ENCODE measurements at places on chromosomes 4 and X.

DNA sequence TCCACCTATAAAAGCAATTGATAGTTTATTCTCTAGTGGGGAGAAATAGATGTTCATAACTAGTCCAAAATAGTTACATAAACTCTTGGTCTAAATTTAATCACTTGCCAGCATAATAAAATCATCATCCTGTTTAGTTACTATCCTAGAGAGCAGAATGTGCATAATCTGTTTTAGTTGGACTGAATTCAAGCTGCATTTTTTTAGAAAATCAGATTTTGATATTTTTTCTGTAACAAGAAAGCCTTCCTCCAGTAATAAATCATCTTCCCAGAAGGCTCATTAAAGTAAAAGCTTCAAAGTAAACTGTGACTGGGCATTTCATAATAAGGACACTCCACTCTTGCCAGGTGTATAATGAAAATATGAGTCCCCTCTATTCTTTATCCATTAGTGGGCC lies 453.1 kb downstream of the TRAM1L1 start:
- no peak for DNase-seq

DNA sequence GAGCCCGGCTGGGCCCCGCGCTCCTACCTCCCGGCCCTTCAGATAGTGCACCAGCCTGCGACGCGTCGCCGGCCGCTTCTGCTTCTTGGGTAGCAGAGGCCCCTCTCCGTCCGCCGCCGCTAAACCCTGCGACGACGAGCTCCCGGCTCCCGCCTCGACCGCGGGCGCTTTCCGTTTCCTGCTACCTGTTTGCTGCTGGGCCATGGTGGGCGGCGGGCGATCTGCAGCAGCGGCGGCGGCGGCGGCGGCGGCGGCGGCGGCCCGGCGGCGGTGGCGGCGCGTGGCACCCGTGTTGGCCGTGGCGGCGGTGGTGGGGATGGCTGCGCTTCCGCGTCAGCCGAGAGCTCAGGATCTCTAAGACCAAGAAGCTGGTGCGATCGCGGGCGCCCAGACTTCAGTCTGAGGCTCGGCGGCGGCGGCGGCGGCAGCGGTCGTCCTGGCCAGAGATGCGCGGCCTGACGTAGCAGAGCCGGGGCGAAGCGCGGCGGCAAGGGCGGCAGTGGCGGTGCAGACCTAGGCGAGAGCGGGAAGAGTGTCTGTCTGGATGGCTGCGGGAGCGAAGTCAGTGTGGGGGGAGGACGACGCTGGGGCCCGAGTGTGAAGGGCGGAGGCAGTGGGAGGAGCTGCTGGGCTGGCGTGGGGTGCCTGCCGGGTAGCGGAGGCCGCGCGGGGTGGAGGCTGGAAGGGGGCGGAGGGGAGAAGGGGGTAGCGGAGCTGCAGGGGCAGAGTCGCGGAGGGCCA lies at the start of gene DCAF12L2:
TSS of gene DCAF12L2 (minus strand) at position 569 of the 741 bp plus-strand sequence. CDS start at position 204, 365 bp downstream.
- peak; percentile 11 for DNase-seq

GRCh38 chr4:147727476-147728028 lies 4.3 kb upstream of the ARHGAP10 start:
- no peak for DNase-seq

DNA sequence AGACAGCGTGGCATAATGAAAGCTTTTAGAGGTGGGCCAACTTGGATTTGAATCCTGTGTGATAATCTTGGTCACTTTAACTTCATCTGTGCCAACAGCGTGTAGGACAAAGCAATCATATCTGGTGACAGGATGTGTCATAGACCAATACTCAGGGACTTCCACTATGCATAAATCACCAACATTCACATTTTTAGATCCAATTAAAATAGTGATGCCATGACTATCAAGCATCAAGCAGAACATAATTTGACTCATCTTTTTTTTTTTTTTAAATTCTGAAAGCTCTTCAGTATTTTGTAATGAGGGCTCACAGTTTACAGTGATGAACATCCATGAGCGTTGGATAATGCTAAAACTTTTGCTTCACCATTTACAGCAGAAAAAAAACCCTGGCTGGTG lies 27.3 kb upstream of the RAPGEF2 start:
- DNase-seq, result no peak

DNA sequence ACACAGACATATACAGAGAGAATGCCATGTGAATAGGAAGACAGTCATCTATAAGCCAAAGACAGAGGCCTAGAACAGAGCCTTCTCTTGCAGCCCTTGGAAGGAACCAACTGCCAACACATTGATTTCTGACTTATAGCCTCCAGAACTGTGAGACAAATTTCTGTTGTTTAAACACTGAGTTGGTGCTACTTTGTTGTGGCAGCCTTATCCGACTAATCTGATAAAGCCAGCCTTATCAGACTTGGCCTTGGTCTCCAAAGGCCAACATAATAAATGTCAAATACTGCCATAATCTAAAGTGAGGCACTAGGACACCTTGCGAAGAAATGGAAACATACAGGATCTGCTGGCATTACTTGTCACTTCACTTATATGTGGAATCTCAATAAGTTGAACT lies 24.3 kb upstream of the PRDX4 start:
- no peak for DNase-seq

DNA sequence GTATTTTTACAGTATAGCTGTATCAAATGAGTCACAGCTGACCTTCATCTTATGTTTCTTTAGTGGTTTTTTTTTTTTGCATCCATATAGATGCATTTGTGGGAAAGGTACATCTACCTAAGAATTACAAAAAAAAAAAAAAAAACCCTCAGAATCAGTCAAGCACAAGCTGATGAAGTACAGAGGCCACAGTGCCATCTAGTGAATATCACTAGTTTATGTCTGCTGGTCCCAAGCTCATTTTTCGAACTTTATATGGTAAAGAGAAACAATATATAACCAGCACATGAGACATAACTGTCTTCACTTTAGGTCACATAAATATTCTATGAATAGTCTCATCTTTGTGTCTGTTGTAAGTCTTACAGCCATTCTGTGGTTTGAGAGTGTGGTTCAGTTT lies 220.1 kb downstream of the DLG3 start:
- peak; percentile 17 for DNase-seq

- DNase-seq, result no peak
Measured at GRCh38 chrX:129449148-129449547, 74.1 kb downstream of the SMARCA1 start.

GRCh38 chrX:72020788-72021187 lies 110.1 kb downstream of the NHSL2 start:
- no peak for DNase-seq

GRCh38 chrX:111830571-111830970 lies 45.4 kb upstream of the TRPC5OS start:
- DNase-seq, result no peak

DNA sequence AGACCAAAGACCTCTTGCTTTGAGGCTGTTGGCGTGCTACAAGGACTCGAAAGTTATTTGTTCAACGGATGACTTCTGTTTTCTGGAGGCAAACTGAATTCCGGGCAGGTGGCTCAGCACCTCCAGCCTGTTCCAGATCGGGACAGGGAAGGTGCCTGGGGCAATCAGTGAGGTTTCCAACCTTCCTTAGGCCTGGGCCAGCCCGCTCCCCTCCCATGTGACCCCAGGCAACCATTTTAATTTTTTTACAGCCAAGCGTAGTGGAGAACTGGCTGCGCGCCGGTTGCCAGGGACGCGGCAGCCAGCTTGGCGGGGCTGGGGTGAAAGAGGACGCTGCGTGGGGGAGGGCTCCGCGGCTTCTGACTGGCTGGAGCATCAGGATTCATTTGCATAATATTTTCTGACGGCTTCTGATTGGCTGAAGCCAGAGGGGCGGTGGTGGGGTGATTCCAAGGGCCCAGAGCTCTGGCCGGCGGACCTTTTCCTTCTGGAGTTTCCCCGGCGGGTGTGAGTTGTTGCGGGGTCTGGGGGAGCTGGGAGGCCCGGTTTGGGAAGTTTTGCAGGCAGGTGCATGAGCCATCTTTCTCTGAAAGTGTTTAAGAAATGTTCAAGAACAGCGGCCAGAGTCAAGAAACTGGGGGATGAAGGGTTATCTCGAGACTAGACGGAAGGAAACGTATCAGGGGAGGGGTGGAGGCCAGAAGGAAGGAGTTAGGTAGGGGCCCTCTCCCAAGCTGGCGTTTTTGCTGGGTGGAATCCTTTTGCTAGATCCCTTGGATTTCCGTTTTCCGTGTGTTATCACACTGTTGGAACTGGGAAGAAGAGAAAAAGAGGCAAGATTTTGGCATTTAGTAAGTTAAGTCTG lies at the start of gene MID1IP1:
TSS of gene MID1IP1 (plus strand) at position 479 of the 865 bp plus-strand sequence. CDS start 3,488 bp downstream, outside the sequence.
- peak; percentile 96 for DNase-seq

- DNase-seq, result no peak
Measured at GRCh38 chr4:7886007-7886973, 53.4 kb downstream of the AFAP1 start.

- DNase-seq, result no peak
Measured at GRCh38 chrX:51569561-51569960, 49.2 kb downstream of the CENPVL3 start.

DNA sequence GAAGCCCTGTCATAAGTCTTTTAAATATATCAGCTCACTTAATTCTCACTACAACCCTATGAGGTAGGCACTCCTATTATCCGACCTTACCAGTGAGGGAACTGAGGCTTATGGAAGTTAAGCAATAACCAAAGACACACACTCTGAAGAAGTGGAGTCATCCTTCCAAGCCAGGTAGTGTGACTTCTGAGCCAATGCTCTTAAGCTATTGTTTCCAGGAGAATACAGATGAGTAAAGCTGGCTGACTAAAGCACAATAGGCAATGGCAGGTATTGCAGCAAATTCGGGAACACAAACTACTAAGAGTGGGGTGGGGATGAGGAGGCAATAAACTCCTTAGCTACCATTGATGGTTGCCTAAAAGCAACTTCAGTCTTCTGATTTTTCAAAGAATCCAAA lies 81.8 kb upstream of the KIT start:
- no peak for DNase-seq

DNA sequence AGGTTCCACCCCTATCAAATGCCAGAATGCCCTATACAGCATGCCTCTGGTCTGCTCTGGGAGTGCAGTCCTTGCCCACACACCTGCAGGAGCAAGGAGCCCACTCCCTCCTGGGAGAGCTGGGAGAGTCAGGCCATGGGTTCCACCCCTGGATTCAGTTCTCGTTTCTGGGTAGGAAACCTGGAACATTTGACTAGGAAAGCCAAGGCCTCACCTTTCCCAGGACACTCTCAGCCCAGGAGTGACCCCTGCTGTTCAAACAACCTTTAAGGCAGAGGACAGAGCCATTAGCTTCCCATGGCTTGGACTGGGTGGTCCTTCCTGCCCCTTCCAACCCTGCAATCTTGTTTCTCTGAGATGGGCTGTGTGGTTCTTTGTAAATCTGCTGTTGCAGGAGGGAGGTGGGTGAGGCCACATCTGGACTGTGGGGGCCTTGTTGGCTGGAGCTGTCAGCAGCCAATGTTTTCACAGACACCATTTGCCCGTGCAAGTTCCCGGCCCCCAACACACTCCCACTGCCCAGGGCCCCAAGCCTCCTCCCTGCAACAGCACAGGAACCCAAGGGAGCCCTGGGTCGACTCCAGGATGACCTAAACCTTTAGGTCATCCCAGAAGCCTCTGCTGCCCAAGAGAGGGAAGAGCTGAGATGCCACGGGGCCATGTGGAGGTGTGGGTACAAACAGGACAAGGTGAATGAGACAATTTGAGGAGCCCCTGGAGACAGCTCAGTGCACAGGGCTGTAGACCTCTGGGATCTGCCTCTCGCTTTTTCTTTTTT lies 104.4 kb downstream of the PJA1 start:
- DNase-seq, result peak; percentile 2

GRCh38 chrX:9069573-9069972 lies 35.6 kb upstream of the FAM9B start:
- no peak for DNase-seq

DNA sequence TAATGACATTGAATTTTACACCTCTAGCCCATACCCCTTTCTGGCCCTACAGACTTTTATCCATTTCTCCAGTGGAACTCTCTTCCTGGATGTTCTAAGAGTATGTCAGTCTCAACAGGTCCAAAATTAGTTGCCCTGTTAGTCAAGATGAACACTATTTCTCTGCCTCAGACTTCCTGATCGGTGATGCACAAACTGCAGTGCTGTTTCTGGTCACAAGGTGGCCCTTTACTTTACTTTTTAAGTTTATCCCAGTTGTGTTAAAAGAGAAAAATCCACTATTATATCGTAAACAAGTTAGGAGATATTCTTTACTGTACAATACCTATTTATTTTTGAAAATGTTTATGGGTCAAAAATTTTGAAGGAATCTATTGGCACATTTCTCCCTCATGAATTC lies 13.1 kb downstream of the TCEAL7 start:
- peak; percentile 15 for DNase-seq

DNA sequence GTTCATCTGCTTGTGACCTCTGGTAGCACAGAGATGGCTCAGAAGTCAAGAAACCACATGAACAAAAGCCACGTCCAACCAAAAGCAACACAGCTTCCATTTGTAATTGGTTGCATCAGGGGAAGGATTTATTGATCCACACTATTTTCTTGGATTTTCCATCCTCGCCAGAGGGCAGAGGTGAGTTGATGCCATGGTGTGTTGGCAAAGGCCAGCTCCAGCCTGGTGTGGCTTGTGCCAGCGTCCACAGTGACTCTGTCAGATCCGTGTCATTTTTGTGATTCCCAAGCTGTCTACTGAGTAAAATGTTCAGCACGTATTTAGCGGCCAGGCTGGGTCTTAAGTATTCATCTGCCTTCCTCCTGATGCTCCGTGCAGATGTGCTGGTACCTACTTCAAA lies 30.0 kb upstream of the SMIM10L2A start:
- no peak for DNase-seq

- no peak for DNase-seq
Measured at GRCh38 chr4:150371869-150372268, 210.1 kb upstream of the MAB21L2 start.

DNA sequence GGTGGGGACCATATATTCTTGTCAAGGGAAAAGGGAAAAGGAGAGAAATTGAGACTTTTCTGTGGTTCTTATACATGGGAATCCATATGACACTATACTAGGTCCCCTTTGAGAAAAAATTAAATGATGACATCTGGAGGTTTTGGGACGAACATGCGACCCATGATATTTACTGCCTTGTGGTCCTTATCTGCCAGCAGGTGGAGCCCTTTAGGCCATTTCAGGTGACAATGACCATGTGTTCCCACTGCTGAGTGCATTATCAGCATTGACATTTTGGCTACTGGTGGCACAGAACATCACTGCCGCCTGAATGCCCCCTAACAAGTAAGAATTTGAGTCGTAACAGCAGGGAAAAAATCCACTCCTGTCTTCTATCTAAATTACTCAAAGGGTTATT lies 843.4 kb downstream of the FSTL5 start:
- peak; percentile 19 for DNase-seq

DNA sequence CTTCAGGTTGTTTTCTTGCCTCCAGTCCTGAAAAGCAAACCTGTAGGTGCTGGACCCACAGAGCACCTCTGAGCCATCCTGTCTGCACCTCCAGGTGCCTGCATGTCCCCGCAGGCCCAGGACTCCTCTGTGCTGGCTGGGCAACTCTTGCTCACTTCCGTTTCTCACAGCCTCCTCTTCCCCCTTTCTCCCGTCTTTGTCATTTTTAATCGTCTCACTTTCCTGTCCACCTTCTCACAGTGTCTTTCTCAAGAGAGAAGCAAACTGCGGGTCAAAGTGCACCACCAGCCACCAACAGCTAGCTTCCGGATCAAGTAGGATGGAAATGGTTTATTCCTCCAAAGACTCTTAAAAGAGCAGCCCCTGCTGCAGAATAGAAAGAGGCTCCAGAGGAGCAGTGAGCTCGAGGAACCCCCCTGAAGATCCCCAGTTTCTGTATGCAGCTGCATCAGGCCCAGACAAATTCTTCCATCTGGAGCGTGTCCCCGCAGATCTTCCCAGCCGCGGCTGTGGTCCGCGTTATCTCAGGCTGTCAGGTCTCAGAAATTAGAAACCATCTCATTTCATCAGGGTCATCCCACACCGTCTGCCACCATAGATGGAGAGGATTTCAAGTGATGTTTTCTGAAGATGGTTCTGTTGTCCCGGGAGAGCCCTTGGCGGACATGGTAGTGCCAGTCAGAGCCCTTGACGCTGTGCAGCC lies 87.7 kb downstream of the FHDC1 start:
- DNase-seq, result no peak

All from NCI-H1092 treated with DMSO at 0.1 percent for 48 hours (cell line).